ENCODE measurements at places on chromosomes 6 and 20.
A peak's percentile ranks its signal among the peaks of the same experiment; 100 is the strongest.

- peak; percentile 93 for DNase-seq
- H3K4me3 ChIP-seq = peak overlapping the region; percentile 83
- peak overlapping the region; percentile 80 for H3K27ac ChIP-seq
- no peaks in the 10 kb centered on the region for H3K27me3 ChIP-seq
- H3K4me1 ChIP-seq = peaks cover 36% of the 10 kb centered on the region
Observed at GRCh38 chr6:29631860-29632731, 887 bp downstream of the GABBR1 start.

DNA sequence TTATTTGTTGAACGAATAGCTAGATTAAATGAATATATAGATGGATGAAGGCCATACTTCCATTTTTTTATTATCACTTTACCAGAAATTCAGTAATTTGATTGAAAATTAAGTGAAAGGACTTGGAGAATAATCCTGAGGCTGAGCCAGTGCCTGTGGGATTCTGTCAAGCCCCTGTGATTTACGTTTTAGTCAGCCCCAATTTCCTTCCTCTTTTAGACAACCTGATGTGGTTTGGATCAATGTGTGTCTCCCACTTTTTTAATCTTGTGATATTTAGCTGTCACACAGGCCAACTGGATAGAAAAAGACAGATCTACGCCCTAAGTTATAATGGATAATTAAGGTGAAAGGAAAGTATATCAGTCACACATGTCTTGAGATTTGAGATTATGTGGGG lies 188.8 kb downstream of the EDN1 start:
- H3K4me3 ChIP-seq = no peak overlapping the region
- H3K27me3 ChIP-seq = no peaks in the 10 kb centered on the region
- H3K27ac ChIP-seq = no peak overlapping the region
- no peaks in the 10 kb centered on the region for H3K36me3 ChIP-seq

DNA sequence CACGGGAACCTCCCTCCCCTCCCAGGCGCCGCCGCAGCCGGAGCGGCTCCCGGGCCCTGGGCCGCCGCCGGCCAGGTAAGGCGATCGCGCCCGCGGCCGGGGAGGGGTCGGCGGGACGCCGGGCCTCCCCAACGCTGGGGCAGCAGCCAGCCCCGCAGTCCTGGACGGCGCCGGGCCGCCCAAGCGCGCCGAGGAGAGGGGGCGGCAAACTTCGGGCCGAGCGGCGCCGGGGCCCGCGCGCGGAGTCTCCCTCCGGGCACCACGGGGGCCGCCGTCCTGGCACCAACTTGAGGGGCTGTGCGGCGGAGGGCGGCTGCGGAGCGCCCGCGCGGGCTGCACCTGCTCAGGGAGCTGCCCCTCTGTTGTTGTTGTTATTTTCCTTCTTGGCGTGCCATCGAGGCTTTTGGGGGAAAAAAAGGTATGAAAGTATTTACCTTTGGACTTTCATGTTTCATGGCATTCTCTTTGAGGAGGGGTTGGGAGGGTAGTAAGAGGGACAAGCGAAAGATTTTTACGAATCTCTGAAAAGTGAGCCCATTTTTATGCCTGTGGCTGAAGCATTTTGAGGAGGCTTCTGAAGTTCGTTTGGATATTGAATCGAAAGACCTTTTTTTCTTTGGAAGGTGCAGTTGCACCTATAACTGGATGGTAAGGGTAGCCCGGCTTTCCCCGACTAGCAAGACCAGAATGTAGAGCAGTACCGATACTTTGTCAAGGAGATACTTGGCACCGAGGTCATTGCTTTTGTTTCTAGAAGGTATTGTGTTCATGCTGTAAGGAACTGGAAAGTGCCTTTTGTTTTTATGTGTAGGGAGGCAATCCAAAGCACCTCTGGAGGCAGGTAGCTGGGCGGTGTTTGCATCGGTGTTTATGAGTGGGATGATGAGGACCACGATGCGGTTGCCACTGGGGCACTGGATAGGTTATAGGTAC lies at the start of gene RNF182:
TSS of gene RNF182 (plus strand) at position 4 of the 933 bp plus-strand sequence. CDS start 52,168 bp downstream, outside the sequence.
- H3K4me3 ChIP-seq = peak within 1 kb of the TSS; percentile 44
- H3K36me3 ChIP-seq = no peaks in the 10 kb centered on the region
- no peaks in the 10 kb centered on the region for H3K27me3 ChIP-seq
- peaks cover 16% of the 10 kb centered on the region for H3K4me1 ChIP-seq
- DNase-seq = peak; percentile 90

GRCh38 chr6:14380086-14380820 lies 262.7 kb downstream of the CD83 start:
- H3K36me3 ChIP-seq = no peaks in the 10 kb centered on the region
- no peaks in the 10 kb centered on the region for H3K4me1 ChIP-seq
- no peak overlapping the region for H3K27ac ChIP-seq
- no peak overlapping the region for H3K4me3 ChIP-seq
- no peak for DNase-seq

- no peak for DNase-seq
- H3K27ac ChIP-seq = no peak overlapping the region
- no peaks in the 10 kb centered on the region for H3K4me1 ChIP-seq
- H3K4me3 ChIP-seq = no peak overlapping the region
Observed at GRCh38 chr6:93083337-93084230, 335.8 kb downstream of the EPHA7 start.

DNA sequence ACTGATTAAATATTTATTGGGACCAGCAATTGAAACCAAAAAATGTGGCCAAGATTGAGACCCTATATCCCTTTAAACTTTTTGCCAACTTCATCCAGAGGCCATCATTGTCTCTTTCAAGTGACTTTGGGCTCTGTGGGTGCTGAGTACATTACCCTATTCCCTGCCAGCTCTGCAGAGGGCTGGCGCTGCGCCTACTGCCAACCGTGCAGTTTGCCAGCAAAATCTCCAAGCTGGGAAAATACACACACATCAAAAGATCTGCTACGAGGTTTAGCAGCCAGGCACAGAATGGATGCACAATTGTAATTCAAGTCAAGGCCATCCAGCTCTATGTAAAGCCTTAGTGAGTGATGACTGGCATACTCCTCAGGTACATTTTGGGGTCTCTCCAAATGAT lies 125.0 kb downstream of the CBLN4 start:
- no peak overlapping the region for H3K4me3 ChIP-seq
- no peaks in the 10 kb centered on the region for H3K4me1 ChIP-seq
- H3K36me3 ChIP-seq = no peaks in the 10 kb centered on the region

GRCh38 chr6:155443168-155443567 lies 12.5 kb downstream of the NOX3 start:
- DNase-seq = no peak
- no peaks in the 10 kb centered on the region for H3K27me3 ChIP-seq
- H3K4me1 ChIP-seq = no peaks in the 10 kb centered on the region
- H3K4me3 ChIP-seq = no peak overlapping the region

GRCh38 chr20:35478804-35479472 lies 23.5 kb downstream of the CEP250 start:
- H3K4me1 ChIP-seq = no peaks in the 10 kb centered on the region
- no peak overlapping the region for H3K27ac ChIP-seq
- no peak overlapping the region for H3K4me3 ChIP-seq
- peaks cover 85% of the 10 kb centered on the region for H3K36me3 ChIP-seq

GRCh38 chr20:652615-653109 lies 338 bp downstream of the SRXN1 start:
- peak; percentile 23 for DNase-seq
- H3K4me3 ChIP-seq = peak overlapping the region; percentile 86
- no peaks in the 10 kb centered on the region for H3K27me3 ChIP-seq
- H3K4me1 ChIP-seq = peaks cover 38% of the 10 kb centered on the region

Data from upper lobe of left lung (tissue), 6 donors.